ENCODE measurements at places on chromosomes 5 and 9.

GRCh38 chr9:19409401-19410194 is 789 bp downstream of the ACER2 start:
- no peak for DNase-seq

DNA sequence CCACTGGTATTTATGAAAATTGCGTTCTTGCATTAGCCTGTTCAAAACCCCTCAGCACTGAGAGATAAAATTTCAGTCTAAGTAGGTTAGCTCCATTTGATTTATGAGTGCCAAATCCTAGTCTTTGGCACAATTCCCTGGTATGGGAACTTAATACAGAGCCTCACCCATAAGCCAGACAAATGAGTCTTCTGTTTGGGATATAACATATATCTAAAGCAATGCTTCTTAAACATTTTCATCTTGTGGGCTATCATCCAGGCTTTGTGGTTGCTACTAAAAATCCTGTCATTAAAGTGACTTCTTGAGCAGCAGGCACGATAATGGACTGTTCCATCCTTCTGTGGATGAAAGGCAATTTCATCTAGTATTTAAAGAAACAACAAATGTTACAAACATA is 419.5 kb upstream of the ACTBL2 start:
- DNase-seq = no peak

DNA sequence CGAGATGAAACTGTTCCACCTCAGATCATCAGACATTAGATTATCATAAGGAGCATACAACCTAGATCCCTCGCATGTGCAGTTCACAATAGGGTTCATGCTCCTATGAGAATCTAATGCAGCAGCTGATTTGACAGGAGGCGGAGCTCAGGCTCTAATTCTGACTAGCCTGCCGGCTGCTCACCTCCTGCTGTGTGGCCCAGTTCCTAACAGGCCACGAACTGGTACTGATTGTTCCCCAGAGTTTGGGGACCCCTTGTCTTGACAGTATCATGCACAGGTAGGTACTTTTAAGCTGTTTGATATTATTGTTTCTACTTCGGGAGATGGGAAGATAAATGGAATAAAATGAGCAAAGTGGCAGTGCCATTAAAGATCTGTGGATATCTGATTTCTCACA is 66.9 kb downstream of the ZCCHC7 start:
- DNase-seq = no peak

DNA sequence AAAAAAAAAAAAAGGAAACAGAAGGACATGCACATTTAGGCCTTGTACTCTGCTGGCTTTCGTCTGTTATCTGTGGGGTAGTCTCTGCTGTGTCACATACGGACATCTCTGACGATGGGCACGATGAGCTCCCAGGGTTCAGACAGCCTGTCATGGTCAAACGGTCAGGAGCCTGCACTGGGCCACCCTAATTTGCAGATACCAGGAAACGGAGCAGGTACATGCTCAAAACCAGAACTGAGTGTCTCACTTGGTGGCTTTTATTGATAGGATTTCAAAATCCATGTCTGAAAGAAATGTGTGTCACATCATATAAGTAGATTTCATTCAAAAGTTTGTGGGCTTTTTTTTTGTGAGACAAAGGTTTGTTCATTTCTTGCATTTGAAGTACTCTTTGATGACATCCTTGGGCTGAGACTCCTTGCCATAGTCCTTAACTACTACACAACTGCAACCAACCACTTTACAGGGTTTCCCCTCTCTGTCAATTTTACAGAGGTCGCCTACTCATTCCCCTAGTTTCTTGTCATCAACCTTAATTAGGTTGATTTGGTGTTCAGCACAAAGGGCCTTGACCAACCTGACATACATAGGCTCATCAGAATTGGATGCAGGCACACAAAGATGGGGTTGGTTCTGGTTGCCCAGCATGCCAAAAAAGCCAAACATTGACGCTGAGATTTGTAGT is 9.0 kb downstream of the CKMT2 start:
- DNase-seq = no peak

DNA sequence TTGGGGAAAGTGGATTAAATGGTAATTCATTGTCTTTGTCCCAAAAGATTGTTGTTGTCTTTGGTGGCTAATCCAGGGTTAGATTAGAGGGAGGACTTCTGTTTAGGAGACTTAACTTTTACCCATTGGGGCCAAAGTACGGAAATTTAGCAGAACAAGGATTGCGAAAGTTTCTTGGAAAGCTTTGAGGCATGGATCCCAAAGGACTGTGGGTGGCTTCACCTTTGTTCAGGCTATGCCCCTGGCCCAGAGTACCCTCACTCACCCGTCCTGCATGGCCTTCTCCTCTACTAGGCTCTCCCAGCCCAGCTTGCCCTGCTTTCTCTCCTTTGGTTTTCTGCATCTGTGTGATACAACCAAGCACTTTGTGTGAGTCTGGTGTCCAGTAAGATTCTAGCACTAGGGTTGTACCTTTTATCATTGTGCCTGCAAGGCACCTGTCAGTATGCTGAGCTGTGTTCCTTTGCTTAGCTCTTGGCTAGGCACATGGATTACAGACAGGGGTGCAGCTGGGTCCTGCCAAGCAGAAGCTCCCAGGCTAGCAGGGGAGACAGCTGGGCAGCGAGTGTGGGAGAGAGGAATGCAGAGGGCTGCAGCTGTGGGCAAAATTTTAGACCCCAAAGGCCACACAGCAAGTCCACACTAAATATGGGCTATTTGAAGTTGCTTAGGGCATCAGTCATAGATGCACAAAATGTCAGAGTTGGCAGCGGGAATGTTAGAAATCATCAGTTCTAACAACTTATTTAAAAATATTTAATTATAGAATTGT is 3.2 kb downstream of the PPARGC1B start:
- no peak for DNase-seq

DNA sequence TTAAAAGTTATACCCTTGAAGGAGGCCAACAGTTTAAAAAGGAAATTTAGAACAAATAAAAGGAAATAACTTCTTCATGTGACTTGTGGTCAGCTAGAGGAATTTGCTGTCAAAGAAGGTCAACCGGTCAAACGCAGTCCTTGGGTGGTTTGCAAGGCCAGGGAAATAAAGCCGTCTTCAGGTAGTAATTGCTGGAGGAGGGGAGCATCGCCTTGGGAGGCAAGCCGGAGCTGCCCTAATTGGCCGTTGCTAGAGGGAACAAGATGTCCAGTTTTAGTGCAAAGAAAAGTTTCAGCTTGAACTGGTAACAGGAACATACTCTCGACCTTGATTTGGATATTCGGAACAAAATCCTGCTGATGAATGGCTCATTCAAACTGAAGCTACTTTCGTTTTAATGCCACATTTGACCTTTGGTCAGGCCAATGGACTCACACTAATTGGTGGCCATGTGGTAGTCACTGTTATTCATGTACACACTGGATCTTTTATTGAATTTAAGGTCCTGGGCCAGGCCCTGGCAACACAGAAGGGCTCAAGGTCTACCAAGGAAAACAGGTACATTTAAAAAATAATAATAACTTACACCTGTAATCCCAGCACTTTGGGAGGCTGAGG is 47.0 kb upstream of the MYO10 start:
- no peak for DNase-seq

DNA sequence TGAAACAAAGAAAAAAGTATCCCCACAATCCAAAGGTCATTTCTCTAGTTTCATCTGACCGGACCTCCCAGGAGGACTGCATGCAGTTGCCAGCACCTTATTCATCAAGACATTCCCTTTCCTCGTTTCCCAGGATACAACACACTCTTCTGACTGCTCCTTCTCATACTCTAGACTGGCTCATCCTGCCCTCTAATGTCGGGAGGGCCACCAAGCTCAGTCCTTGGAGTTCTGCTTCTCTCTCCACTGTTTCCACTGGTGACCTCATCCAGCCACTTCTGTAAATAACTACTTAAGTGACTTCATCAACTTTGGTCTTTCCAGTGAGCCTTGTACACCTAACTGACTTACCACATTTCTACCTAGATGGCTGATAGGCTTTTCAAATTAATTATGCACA is 179.1 kb downstream of the EPB41L4A start:
- DNase-seq = no peak

GRCh38 chr5:81247441-81247972 is 14.4 kb downstream of the CKMT2 start:
- no peak for DNase-seq

GRCh38 chr9:98807070-98807813 is at the start of gene GALNT12:
Gene GALNT12 (plus strand): TSS chr9:98807670. CDS start chr9:98807699, 29 bp downstream.
- no peak for DNase-seq

GRCh38 chr5:80076131-80077050 is 41.2 kb downstream of the THBS4 start:
- no peak for DNase-seq

DNA sequence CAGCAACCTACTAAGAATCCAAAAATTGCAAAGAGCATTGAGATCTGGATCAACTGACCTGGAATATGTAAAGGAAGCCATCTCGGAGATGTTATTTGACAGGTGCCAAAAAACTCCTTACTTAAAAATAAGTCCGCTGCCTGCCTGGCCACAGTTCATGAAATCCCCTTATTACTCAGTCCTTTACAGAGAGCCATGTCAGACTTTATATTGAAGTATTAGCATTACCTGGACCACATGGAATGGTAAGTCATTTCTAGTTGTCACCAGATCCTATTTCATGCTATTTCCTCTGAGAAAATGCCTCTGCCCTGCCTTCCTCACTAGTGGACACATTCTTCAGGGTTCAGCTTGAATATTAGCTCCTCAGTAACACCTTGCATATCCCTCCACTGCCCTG is 115.7 kb downstream of the DEPDC1B start:
- no peak for DNase-seq

DNA sequence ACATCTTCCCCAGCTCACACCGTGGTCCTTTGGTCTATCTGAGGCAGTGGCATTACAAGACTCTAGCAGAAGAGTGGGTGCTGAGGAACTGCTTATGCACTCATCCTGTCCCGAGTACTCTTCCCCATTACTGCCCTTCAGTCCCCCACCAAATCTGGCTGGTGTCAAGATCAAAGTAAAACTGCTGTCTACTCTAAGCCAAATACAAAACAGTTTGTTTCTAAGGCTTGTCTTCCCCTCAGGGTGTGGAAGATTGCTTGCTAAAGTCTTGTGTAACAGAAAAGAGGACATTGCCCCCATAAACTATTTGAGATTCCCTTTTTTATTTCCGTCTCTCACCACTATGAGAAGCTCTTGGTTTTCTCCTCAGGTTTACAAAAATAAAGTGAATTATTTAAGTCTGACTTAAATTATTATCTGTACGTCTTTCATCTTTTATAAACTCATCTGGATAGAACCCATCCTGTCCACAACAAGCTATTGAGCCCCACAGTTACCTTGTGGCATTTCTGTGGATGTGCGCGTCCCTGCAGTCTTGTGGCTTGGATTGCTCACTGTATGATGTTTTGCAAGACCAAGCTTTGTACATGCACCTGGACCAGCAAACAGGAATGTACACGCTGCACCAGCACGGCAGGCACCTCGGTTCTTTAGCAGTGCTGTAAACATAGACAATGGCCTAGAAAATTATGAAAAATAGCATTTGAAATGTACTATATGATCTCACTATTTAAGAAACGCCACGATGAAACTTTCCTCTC is 61.0 kb downstream of the CYSTM1 start:
- no peak for DNase-seq
